Stimulated activated CD4-positive, alpha-beta T cell treated with anti-CD3 and anti-CD28 coated beads, Interleukin-15, amount 100 ng/mL, for 1 hour (primary cell): ENCODE measurements at places on chromosomes 7 and 10.
A peak's percentile ranks its signal among the peaks of the same experiment; 100 is the strongest.

- DNase-seq, result no peak
Measured at GRCh38 chr10:48923748-48924147, 15.9 kb downstream of the LRRC18 start.

- DNase-seq, result no peak
Measured at GRCh38 chr7:2069472-2069860, 163.3 kb downstream of the MAD1L1 start.

DNA sequence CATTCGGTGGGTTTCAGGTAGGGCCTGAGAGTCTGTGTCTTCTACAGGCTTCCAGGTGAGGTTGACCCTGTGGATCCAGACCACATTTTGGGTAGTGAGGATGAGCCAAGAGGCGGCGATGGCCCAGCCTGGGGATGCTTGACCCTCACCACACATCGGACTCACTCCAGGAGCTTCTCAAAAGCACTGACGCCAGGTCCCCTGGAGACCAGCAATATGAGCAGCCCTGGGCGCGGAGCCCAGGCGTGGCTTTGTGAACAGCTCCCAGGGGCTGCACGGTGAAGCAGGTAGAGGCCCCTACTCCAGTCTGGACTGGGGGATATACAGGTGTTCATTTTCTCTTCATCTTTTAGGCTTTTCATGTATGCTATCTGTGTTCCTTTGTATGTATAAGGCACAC, 139.7 kb upstream of the PCBD1 start:
- DNase-seq, result no peak

- no peak for DNase-seq
Measured at GRCh38 chr7:103637094-103637493, 191.1 kb upstream of the SLC26A5 start.

GRCh38 chr10:28397229-28397628, 94.4 kb upstream of the MPP7 start:
- DNase-seq, result no peak

GRCh38 chr7:35366167-35367155, 112.6 kb upstream of the TBX20 start:
- DNase-seq, result no peak

- DNase-seq, result no peak
Measured at GRCh38 chr10:98340261-98340939, 72.4 kb upstream of the LOXL4 start.

DNA sequence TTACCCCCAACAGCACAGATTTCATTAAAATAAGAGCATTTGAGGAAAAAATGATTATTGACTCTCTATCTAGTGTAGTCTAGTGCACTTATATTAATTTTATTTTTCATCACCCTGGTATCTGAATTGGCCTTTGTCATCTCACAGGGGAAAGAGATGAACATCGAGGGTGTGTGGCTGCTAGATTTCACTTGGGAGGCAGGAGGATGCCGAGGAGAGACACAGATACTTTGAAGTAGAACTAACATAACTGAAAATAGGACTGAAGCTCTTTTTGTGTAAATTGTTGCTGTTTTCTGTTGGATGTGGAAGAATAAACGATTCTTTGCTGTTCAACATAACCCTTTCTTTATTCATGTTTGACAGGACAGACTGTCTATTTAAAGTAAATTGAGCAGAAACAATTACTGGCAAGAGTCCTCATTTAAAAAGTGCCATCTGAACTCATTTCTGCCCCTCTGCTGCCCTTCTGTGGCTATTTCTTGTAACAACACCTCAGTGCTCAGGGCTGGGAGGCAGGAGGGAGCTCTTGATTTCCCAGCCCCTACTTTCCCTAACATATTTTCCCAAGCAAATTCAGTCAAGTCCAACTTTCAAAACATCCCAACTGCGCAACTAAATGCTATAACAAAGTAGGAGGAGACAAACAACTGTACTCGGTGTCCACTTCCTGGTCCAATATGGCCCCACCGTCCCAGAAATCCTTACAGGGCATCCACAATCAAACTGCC, 15.6 kb downstream of the LYZL1 start:
- DNase-seq, result no peak

DNA sequence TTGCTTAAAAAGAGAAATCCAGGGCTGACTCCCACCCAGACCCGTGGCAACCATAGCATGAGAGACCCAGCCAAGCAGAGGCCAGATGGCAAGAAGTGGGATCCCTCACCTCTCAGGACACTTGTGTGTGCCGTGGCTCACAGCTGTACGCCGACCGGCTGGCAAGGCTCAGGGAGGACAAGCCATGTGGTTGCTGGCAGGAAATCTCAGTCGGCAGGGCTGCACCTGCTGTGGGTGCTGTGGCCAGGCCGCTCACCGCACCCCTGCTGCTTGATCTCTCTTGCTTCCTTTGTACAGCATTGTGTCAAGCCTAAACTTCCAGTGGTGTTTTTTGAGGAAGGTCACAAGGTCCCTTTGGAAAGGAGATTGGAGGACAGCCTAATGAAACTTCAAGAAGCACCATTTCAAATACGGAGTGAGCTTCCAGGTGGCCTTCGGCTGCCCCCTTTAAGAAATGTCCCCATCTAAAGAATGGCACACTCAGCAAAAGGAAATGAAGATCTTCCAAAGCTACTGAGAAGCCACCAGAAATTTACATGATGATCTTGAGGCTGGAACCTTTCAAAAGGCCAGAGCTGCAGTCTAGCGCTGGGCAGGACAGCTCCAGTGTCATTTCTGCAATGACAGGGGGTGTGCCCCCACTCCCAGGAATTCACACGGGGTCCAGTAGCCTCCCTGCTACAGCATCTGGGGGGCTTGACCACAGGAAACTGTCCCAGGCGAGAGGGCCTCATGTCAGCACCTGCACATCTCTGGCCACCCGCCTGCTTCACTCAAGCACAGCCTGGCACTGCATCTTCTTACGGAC, 409.0 kb upstream of the MGMT start:
- DNase-seq, result no peak

- DNase-seq, result no peak
Measured at GRCh38 chr7:18020138-18020715, 7.4 kb downstream of the PRPS1L1 start.

GRCh38 chr7:150974468-150975391, 3.4 kb downstream of the KCNH2 start:
- DNase-seq, result peak; percentile 67

- no peak for DNase-seq
Measured at GRCh38 chr10:119438717-119439116, 103.8 kb downstream of the RGS10 start.

DNA sequence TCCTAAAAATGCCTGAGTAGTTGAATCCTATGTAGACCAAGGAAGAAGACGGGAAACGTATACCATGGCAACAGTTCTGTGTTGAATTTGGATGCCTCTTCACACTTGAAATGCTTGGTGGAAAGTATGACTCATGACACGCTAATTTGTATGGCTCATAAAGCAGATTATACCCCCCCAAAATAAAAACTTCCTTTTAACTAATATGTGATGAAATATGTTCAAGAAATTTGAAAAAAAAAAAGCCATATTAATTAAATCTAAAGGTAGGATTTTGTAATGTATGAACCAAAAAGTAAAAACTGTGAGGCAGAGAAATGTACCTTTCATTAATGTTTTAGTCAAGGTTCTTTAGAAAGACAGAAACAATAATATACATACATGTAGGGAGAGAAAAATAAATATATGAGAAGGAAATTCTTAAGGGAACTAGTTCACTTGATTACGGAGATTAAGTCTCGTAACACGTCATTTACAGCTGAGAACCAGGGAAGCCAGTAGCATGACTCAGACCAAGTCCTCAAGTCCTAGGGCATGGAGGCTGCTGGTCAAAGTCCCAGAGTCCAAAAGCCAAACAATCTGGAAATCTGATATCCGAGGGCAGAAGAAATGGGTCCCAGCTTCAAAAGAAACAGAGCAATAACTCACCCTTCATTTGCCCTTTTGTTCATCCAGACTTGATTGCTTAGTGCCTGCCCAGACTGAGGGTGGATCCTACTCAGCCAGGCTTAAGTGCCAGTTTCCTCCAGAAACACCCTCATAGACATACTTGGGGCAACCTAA, 485.1 kb downstream of the SEMA3D start:
- no peak for DNase-seq

- no peak for DNase-seq
Measured at GRCh38 chr10:93406364-93407145, 75.6 kb downstream of the MYOF start.

DNA sequence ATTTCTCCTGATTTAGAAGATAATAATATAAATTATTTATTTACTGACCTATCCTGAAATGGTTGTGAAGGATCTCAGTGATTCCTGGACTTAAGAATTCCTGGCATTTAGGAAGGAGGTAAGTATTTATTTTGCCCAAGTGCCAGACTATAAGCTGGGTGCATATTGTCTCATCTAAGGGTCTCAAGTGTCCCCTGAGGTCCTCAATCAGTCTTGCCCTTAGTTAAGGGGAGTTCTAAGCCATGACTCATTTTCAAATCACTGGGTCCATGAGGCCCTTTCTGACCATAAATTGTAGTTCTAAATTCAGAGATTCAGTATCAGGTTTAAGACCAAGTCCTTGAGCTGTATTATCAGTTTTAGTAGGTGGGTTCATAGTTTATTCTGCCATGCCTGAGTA, 251.6 kb upstream of the MEOX2 start:
- DNase-seq, result no peak

- no peak for DNase-seq
Measured at GRCh38 chr10:48251525-48252353, 22.8 kb downstream of the FRMPD2 start.

GRCh38 chr10:116278846-116279245, 5.8 kb upstream of the GFRA1 start:
- DNase-seq, result no peak

- no peak for DNase-seq
Measured at GRCh38 chr7:158549616-158550393, 37.8 kb downstream of the PTPRN2 start.

- DNase-seq, result no peak
Measured at GRCh38 chr10:114100848-114101741, 57.4 kb downstream of the ADRB1 start.

GRCh38 chr10:75395932-75396630, 5.5 kb downstream of the ZNF503 start:
- DNase-seq, result no peak

DNA sequence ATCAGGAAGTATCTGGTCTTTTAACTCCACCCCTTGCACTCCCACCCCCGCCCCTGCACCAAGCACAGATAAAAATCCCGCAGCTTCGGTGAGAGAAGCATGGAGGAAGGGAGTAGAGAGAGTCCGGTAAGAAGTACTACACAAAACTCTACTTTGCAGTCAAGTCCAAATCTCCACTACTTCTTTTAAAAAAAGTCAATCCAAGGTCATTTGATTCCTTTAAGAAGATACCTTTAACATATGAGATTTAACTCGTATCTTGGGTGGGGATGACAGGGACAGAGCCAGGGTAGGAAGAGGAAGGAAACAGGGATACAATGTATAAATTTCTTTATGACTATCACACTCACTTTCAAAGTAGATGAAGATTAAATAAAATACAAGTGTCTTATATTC, 132.1 kb downstream of the NRBF2 start:
- no peak for DNase-seq

- DNase-seq, result no peak
Measured at GRCh38 chr10:119667562-119668328, 16.6 kb downstream of the BAG3 start.

GRCh38 chr7:92717623-92717992, 118.8 kb downstream of the CDK6 start:
- DNase-seq, result no peak

DNA sequence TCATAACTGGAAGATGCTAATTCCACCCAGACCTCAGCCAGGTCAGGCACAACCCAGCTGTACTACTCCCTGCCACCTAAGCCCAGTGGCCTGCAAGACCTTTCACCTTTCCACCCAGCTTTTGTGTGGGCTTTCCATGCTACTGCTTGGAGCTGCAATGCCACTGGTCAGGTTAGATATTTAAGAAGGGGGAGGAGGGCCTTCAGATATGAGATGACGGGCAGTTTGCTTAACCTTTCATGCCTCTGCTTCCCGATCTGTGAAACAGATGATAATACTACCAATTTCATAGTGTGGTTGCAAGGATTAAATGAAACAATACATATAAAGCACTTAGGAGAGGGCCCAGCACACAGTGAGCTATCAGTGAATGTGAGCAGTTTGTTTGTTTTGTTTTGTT, 20.9 kb downstream of the STOX1 start:
- DNase-seq, result no peak

- no peak for DNase-seq
Measured at GRCh38 chr7:696426-696811, 30.1 kb upstream of the DNAAF5 start.

- DNase-seq, result no peak
Measured at GRCh38 chr7:1894906-1895663, 225.0 kb downstream of the ELFN1 start.

GRCh38 chr10:95395947-95396449, 105.2 kb upstream of the PDLIM1 start:
- DNase-seq, result no peak

DNA sequence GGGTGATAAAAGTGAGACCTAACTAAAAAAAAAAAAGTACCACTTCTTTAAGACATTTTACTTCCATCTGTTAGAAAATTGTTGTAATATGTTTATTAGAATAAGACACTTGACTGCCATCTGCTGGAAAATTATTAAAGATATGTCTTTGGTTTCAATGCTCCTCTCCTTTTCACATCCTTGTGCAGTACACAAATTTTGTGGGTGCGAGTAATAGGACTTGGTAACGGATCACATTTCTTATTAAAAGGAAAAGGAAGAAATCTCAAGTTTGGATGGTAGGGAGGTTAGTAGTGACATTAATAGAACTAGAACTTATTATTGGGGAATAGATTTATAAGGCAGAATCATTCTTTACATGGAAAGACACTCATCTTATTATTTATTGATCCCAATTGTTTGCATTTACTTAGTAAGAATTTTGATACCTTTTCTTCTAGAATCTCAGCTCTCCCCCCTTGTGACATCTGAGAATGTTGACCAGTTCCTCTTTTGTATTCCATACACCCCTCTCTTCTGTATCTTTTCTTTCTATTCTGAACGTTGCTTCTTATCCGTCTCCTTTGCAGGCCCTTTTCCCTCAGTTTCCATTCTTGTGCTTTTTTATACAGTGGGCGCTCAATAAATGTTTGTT, 43.0 kb upstream of the RPA3 start:
- no peak for DNase-seq
